ENCODE measurements at places on chromosomes 6 and 20.

- no peak for DNase-seq
Observed at GRCh38 chr6:24401458-24401857, 1.3 kb upstream of the MRS2 start.

DNA sequence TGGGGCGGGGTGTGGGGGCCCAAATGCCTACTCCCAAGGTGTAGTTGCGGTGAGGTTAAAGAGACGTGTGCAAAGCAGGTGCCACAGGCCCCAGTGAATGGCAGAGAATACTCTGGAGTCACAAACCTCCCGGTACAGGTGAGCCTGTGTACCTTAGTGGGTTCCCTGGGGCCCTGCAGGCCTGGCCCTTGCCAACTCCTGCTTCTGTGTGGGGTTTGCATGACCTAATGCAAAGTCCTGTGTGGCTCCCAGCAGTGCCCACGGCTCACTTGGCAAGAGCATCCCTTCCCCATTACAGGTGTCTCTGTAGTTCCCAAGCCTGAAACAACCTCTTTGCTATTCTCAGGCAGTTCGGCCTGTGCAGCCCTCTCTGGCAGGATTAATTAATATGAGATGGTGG lies 17.5 kb downstream of the SPDEF start:
- DNase-seq: no peak

GRCh38 chr6:109531446-109531845 lies 48.4 kb upstream of the ZBTB24 start:
- no peak for DNase-seq

DNA sequence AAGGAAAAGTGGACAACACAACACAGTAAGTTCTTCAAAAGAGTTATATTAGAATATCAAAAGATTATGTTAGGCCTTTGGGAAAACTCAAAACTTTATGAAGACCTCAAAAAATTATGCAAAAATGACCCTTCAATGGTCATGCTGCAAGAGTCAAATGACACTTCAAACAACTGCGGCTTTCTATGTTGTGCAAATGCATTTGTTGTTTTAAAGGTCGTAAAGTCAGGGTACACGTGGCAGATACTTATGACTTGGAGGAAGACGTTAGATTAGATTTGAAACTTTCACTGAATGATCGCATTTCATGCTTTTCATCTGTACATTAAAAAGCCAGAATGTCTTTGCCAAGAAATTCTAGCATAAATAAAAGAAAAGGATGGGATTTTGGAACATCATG lies 31.4 kb downstream of the BCAS1 start:
- no peak for DNase-seq

DNA sequence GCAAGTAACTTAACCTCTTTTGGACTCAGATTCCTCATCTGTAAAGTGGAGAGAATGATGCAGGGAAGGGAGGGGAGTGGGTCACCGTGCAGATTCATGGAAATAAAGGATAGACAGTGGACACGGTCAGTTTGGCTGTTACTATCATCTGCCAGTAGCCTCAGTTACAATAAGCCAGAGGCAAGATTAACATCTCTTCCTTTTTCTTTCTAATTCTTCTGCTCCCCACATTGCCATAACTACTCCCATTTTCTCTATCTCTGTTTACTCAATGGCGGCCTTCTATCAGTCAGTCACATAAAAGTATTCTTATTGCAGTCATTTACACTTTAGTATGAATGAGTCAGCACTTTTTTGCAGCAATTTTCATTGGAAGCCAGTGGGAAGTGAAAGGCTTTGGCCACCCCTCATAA lies 49.2 kb downstream of the PPP1R16B start:
- no peak for DNase-seq

DNA sequence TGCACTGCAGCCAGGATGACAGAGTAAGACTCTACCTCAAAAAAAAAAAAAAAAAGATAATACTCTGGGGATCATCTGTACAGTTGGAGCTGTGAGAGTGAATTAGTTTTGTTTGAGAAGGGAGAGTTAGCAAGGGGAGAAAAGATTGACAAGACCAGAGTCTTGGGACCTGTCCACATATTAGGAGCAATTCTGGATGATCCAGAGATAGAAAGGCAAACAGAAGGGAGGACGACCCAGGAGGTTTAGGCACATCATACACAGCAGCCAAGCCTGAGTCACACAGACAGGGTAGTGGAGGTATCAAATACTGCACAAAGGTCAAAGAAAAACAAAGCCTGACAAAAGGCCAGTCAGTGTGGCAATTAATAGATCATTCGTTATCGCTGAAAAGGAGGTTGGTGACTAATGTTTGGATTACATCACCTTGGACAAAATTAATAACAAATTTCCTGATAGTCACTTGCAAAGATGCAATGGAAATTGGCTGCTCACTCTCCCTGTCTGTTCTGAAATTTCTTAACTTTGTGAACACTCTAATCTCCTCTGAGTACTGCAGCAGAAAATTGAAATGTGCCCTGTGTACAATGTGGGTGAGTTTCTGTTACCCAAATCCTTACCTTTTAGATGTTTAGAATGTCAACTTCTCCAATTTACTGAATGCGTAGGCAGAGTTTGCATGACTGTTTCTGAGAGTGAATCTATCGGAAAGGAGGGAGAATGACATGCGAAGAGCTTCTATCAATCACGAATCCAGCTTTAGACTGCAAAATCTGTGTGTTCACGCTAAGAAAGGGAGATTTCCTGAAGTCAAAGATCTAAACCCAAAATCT lies 105.4 kb downstream of the TSHZ2 start:
- DNase-seq: no peak

DNA sequence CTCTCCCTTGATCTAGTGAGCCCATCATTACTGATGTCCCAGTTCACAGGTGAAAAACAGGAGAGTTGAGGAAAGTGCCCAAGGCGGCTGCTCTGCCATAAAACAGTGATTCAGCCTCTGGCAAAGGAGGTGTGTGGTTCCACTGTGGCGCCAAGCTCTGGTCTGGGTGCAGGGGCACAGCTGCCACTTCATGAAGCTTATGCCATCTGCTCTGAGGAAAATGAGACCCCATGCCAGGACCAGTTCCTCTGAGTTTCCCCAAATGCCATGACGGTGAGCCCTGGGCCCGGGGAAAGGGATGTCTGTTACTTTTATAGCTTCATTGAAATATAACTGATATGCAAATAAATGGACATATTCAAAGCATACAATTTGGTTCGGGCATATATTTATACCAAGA lies 33.7 kb upstream of the ZBP1 start:
- no peak for DNase-seq

GRCh38 chr20:62835931-62836861 lies 19.3 kb downstream of the COL9A3 start:
- no peak for DNase-seq

DNA sequence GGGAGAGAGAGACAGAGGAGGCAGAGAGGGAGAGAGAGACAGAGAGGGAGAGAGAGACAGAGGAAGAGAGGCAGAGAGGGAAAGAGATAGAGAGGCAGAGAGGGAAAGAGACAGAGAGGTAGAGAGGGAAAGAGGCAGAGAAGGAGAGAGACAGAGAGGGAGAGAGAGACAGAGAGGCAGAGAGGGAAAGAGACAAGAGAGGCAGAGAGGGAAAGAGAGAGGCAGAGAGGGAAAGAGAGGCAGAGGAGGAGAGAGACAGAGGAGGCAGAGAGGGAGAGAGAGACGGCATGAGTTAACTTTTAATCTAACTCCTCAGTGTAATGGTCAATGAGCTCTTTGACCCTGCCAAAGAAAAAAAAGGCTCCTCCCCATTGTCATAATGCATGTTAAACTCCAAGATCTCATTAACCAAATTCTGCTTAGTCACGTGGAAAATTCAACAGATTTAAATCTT lies 7.1 kb downstream of the ELOVL2 start:
- DNase-seq: no peak

- no peak for DNase-seq
Observed at GRCh38 chr20:13338999-13339411, 117.9 kb downstream of the ISM1 start.

DNA sequence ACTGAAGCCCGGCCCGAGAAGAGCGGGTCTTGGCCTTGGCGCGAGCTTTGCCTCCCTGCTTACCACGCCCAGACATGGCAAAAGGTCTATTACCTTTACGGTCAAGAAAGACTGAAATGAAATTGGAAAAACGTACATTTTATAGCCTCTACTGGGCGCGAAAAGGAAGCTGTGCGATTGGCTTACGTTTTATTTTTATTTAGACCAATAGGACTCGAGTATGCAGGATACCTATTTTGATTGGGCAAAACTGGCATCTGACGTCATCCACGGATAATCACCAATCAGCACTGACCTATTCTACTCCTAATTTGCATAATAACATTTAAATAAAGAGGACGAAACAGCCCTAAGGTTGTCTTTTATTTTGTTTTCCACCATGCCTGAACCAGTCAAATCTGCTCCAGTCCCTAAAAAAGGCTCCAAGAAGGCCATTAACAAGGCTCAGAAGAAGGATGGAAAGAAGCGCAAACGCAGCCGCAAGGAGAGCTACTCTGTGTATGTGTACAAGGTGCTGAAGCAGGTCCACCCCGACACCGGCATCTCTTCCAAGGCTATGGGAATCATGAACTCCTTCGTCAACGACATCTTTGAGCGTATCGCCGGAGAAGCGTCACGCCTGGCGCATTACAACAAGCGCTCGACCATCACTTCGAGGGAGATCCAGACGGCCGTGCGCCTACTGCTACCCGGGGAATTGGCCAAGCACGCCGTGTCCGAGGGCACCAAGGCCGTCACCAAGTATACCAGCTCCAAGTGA lies 97.4 kb downstream of the OR2B2 start:
- DNase-seq: no peak

GRCh38 chr6:40586369-40587201 lies 579 bp downstream of the LRFN2 start:
- DNase-seq: no peak

DNA sequence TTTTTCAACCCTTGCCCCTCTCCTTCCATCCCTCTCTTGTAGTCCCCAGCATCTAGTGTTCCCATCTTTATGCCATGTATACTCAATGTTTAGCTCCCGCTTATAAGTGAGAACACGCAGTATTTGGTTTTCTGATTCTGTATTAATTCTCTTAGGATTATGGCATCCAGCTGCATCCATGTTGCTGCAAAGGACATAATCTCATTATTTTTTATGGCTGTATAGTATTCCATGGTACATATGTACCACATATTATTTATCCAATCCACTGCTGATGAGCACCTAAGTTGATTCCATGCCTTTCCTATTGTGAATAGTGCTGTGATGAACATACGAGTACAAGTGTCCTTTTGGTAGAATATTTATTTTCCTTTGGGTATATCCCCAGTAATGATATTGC lies 66.8 kb downstream of the UNC5CL start:
- no peak for DNase-seq

DNA sequence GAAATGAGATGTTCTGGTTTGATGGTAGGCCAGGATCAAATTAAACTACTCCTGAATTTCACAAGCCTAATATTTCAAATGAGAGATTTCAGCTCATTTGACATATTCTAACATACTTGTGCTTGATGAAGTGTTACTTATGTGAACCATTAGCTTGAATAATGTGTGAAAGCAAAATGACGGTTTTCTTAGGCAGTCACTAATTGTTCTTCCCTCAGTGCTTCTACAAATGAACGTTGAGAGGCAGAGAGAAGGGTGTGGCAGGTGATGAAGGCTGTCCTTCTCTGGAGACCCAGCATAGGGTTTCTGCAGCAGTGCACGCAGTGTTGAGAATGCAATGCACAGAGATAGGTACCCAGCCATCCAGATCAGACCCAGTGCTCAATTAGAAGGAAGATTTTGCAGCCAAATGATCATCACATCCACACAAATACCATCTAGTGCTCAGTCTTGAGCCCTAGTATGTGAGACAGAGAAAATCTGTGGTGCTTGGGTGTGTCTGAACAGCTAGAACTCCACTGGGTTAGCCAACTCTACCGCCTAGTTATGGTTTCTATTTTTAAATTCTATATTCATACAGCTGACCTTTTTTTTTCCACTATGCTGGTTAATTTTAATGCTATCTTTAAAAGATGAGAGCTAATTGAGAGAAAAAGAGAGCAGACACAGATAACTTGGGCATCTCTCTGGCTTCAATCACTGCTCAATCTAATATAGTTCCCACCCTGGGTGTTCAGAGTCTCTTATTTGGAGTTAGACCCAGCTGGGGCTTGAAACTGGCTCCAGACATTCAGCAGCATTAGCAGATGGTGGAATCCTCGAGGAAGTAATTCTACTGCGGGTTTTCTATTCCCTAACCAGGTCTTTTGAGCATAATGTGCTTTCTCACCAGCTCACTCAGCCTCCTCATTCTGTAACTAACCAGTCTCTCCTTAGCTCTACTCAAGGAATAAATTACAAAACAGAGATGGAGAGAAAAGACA lies 4.4 kb upstream of the MYLIP start:
- DNase-seq: no peak

GRCh38 chr6:52284131-52284459 lies 447 bp downstream of the MCM3 start:
- DNase-seq: peak; percentile 13

- no peak for DNase-seq
Observed at GRCh38 chr6:111865909-111866546, 7.2 kb downstream of the FYN start.

- DNase-seq: no peak
Observed at GRCh38 chr20:17043323-17043722, 183.5 kb upstream of the PCSK2 start.

- no peak for DNase-seq
Observed at GRCh38 chr6:32114796-32115195, 5.7 kb upstream of the TNXB start.

- DNase-seq: no peak
Observed at GRCh38 chr20:44819936-44820335, 9.6 kb upstream of the RIMS4 start.

DNA sequence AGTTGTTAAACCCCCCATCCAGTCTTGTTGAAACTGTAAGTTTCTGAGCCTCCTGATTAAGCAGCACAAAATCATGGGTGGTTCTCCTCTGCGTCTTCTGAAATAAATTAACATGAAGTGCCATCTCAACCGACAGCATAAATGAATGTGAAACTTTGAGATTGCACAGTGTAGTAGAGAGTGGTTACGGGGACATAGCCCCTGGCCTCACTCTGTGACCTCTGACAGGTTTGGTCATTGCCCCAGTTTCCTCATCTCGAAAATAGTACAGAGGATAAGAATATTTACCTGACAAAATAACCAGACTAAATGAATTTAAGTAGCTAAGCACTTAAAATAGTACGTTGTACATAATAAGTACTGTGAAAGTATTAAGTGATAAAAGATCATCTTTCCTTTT lies 19.1 kb downstream of the NKX2-4 start:
- DNase-seq: no peak

GRCh38 chr20:61354901-61355495 lies 102.9 kb downstream of the CDH4 start:
- DNase-seq: no peak

GRCh38 chr6:57283106-57283505 lies 34.3 kb upstream of the PRIM2 start:
- DNase-seq: no peak

DNA sequence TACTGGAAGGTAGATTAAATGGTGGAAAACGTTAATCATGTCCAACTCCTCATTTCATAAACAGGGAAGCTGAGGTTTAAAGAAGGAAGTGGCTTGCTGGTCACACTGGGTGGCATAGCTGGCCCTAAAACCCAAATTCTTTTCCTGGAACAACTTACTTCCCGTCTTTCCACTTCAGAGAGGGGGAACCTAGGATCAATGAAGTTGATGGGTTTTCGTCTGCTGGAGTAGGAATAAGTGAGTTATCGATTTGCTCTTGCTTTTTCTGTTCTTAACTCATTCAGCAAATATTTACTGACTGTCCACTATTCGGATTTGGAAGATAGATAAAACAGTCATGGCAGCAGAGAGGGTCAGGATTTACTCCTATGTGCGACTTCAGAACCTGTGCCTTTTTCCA lies 1.2 kb upstream of the SYS1 start:
- DNase-seq: no peak

GRCh38 chr6:43644940-43645612 lies at the start of gene RSPH9:
Gene RSPH9, plus strand, starts transcription at chr6:43645036. Its CDS starts 63 bp downstream, at chr6:43645099.
- DNase-seq: no peak
